ENCODE measurements at places on chromosomes 6 and 20.

- no peak for DNase-seq
Measured at GRCh38 chr6:11830105-11830504, 51.5 kb upstream of the ADTRP start.

- no peak for DNase-seq
Measured at GRCh38 chr20:2305029-2305428, 9.2 kb downstream of the TGM3 start.

GRCh38 chr20:49990271-49990720, 7.5 kb downstream of the SNAI1 start:
- DNase-seq = no peak

DNA sequence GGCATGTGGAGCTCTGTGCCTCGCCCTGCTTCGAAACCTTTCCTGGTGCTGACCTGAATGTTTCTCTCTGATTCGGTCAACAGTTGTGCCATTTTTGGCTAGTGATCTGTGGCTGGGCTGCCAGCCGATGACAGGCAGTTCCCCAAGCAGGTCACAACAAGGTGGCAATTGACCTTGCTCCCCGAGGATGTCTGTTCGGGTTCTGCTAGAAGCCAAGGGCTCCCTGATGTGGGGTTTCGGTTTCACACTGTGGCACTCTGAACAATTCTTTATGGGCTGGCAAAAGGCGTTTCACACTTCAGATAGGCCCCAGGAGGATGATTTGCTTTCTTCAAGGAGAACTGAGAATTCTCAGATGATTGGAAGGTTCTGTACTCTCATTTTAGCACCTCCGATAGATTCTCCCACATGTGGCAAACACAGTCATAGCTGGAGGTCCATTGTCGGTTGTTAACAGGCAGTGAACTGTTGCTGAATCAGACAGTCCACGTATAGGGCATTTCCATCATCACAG, 135.6 kb downstream of the SLC24A3 start:
- no peak for DNase-seq

DNA sequence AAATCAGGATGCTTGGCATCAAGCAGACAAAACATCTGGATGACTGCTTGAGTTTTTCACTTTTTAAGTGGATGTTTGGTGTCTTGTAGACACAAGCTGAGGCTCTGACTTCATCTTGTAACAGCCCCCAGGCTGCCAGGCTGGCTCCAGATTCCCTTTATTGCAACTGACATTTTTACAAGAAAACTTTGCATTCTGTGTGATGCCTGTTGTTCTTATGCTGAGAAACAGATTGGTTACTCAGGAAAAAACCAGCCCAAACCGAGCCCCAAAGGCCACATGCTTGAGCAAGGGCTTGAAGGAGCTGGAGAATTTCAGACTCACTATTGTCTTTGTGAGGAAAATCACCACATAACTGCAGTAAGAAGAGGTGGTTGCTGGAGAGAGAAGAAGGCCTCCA, 98.4 kb upstream of the PREP start:
- DNase-seq = no peak

DNA sequence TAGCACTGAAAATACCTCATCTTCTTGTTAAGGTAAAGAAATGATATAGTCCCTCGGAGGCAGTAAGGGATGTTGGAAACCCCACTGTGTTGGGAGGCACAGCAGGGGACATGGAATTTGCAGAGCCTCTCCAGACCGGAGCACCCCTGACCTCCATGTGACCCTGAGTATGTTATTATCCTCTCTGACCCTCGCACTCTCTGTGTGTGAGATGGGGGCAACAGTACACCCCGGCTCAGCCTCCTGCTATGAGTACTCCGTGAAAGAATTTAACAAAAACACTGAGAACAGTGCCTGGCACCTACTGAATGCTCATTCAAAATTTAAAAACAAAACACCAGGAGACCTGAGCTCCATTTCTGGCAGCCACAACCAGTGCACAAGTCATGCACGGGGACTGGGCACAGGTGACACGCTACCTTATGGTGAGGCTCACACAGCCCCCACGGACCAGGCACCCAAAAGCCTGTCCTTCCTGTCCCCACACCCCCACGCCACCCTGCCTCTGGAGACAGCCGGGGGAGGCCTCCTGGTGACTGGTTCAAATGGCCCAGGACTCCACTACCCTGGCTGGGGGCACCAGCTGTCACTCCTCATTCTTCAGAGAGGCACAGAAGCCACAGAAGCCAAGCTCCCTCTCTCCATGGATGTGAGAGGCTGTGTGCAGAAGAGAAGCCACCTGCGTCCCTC, 6.1 kb downstream of the NINL start:
- no peak for DNase-seq

DNA sequence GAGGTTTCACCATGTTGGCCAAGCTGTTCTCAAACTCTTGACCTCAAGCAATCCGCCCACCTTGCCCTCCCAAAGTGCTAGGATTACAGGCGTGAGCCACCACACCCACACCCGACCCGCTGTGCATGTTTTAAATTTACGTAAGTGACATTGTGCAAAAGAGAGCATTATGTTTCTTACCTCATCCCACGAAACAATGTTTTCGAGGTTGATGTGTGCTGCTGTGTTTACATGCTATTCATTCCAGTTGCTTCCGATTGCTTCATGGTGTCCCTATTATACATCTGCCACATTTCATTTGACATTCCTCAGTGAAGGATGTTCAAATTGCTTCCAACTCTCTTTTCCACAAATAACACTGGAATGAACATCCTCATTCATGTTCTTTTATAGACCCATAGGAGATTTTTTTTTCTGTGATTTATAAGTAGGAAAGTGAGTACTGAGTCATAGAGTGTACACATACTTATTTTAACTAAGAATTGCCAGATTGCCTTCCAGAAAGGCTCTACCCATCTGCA, 403.9 kb upstream of the JARID2 start:
- DNase-seq = no peak

DNA sequence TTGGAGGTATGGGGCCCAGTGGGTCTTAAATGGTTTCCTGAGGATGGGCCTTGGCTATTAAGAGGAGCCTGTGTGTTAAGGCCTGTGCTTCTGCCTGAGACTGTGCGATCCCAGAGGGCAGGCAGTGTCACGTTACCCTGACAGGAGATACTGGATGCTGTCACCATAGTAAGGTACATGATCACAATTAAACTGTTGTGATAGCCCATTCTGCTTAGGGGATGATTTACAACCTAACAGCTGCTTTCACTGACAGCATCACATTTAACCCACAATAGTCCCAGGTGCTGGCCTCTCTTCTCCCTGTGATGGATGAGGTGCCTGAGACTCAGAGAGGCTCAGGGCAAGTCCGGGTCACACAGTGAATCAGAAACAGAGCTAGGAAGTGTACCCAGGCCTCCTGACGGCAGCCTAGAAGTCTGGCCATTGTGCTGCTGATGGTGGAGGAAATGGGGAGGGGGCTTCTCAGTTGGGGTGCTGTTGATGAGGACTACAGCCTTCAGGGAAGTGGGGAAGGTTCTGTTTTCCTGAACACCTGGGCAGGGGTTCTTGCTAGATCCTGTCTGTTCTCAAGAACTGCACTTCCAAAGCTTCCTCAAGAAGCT, 97.3 kb downstream of the MDGA1 start:
- DNase-seq = no peak

- DNase-seq = no peak
Measured at GRCh38 chr6:111759331-111759835, 113.9 kb downstream of the FYN start.

DNA sequence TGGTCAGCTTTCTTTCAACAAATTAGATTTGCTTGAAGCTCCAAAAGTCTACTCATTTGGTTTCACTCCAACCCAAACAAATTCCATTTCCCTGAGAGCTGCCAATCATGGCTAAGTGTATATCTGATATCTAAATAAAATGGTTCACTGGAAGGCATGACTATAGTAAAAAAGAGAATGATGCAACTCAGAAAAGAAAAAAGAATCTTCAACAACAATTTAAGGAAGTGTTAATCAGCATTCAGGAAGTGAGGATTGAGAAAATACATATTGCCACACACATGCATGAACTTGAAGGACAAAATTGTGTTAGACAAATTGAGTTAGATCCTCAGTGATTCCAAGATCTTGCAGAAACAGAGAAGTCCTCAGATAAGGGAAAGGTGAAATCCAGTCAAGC, 972.9 kb upstream of the FLRT3 start:
- DNase-seq = no peak

DNA sequence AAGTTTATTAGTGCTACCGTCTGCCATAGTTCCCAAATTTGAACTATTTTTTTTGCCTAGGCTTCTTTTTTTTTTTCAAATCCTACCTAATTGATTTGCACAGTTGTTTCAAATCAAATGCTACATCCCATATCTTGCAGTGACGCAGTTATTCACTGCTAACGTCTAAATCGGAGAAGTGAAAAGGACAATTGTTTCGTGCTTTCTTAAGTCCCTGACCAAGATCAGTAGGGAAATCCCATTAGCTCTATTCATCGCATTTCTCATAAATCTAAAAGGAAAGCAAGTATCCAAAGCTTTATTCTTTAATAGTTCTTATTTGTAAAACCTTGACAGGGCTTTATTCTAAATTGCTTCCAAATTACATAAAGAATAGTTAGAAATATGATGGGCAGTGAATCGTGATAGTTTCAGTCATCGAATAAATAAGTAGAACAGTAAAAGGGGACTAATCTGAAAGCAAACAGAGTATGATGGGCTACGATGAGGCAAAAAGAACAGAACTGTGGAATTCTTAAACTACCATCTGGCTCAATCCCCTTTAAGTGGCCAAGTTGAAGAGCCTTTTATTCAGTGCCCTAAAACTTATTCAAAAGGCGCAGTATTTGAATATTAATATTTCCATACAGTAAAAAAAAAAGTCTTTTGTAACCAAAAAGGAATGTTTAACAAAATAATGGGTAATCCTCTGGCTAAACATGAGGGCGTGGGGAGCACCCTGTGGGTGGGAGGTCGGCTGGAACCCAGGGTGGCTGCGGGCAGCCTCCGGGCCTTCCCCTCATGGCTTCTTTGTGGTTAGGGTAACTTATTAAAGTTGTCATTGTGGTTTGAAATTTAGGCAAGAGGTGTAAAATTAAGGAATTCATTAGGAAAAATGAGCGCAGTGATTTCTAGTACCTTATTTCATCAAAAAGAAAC, 3.0 kb upstream of the ARID1B start:
- DNase-seq = no peak

DNA sequence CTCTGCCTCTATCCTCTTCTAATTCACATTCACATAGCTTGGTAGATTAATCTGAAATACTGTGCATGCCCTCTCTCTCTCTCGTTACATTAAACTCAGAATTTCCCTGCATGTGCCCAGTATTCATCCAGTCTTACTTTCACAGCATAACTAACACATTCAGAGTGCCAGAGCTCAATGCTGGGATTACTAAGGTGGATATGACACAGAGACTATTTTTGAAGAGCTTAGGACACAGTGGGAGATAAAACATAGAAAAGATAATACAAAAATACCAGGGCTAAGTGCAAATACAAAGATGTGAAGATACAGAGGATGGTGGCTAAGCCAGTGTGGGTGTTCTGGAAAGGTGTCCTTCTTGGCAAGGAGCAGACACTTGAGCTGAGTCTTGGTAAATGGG, 6.3 kb downstream of the SYNE1 start:
- no peak for DNase-seq

- DNase-seq = no peak
Measured at GRCh38 chr6:138945354-138945753, 42.7 kb downstream of the REPS1 start.

DNA sequence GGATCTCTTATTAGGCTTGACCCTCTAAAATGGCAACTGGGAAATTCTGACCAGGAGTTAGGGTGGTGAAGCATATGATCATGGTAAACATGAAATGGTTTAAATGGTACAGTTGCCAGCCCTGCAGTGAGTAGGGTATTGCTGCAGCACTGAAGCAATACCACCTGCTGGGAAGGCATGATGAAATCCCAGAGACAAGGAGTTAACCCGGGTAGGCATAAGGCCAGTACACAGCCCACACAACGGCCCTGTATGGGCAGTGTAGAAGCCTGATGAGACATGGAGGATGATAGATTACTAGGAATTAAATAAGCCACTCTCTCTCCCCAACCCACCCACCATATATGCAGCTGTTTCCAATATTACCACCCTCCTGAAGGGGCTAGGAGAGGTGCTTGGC, 197.4 kb upstream of the MOCS1 start:
- no peak for DNase-seq

DNA sequence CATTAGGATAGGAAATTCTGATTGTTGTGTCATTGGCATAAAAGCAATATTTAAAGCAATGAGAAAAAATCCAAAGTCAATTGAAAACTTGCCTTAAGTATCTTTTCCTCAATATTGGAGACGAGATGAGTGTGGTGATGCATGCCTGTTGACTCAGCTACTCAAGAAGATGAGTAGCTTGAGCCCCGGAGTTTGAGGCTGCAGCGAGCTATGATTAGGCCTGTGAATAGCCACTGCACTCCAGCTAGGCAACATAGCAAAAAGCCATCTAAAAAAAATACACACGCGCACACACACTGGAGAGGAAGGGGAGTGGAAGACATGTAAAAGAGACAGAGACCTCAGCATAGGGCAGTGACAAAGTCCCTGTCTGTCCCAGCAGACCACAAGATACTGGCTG, 9.7 kb upstream of the MARCKS start:
- DNase-seq = no peak

GRCh38 chr20:44501448-44501847, 20.4 kb downstream of the SERINC3 start:
- no peak for DNase-seq

DNA sequence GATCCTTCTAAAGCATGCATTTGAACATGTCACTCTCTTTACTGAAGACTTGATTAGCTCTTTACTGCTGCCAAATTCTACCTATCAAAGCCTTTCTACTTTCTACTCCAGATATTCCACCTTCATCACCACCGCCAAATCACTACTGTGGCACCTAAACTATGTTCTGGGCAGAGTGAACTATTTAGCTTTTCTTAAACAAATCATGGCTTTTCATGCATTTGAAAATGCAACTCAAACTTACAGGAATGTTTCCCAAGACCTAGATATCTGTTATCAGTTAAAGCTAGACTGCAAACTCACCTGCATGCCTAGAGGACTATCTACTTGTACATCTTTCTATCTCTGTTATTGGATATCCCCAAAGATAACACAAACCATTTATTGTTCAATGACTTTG, 109.3 kb downstream of the MAFB start:
- DNase-seq = no peak

DNA sequence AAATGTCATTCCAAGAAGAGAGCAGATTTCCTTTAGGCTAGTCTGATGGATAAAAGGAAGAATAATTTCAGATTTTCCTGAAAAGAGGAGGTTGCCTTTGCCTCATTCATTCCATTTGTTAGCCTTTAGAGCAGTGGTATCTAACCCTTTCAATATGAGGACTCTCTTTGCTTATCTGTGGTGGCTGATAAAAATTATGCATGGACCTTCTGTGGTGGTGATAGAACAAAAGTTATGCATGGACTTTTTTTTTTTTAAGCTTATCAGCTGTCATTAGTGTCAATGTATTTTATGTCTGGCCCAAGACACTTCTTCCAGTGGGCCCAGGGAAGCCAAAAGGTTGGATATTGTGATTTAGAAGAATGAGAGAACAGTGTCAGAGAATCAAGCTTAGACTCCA, 1.7 kb downstream of the TRIM39 start:
- no peak for DNase-seq

DNA sequence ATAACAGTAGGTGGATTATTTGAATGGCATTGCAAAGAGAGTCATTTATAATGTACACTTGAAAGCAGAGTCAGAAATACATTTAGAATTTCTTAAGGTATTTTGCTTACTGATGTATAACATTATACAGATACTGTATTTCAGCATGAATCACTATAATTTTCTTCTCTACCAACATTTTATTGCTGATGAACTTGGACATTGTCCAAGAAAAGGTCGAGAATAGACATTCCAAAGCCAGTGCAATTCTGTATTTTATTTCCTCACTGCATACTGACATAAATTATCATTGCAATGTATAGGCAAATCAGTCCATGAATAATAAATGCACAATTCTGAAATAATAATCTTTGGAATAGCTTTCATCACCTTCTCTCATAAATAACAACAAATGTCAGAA, 1420.0 kb upstream of the EYS start:
- DNase-seq = no peak

All from effector CD8-positive, alpha-beta T cell (primary cell).